ENCODE measurements at places on chromosomes 5 and 9. TPM values are rescaled to one million over a fixed set of nuclear protein-coding genes. Genes with fewer than 3 reads are reported as not detected.

- no peak overlapping the region for H3K27ac ChIP-seq
- H3K27me3 ChIP-seq: no peaks in the 10 kb centered on the region
- H3K4me3 ChIP-seq: no peak overlapping the region
- no peak for DNase-seq
- H3K4me1 ChIP-seq: peaks cover 21% of the 10 kb centered on the region
Observed at GRCh38 chr9:35938474-35939356, 19.2 kb downstream of the OR2S2 start.

DNA sequence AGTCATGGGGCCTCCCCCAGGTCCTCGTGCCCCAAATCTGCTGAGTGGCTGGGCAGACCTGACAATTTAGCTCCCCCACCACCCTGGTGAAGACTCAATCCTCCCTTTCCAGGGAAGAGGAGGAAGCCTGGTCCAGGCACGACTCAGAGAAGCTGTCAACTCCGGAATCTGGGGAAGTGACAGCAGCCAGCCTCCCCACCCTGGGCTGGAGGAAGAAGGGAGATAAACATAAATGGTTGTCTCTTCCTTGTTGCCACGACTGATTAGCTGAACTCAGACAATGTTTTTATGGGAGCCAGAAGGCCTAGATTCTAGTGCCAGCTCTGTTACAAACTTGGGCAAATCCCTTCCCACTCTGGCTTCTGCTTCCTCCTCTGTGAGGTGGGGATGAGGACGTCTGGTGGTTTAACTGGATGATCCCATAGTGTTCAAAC is 15.4 kb downstream of the CCDC69 start:
- H3K4me3 ChIP-seq: no peak overlapping the region
- H3K4me1 ChIP-seq: peaks cover 45% of the 10 kb centered on the region
- no peaks in the 10 kb centered on the region for H3K27me3 ChIP-seq
- H3K36me3 ChIP-seq: peaks cover 20% of the 10 kb centered on the region
- H3K27ac ChIP-seq: peak overlapping the region; percentile 73

DNA sequence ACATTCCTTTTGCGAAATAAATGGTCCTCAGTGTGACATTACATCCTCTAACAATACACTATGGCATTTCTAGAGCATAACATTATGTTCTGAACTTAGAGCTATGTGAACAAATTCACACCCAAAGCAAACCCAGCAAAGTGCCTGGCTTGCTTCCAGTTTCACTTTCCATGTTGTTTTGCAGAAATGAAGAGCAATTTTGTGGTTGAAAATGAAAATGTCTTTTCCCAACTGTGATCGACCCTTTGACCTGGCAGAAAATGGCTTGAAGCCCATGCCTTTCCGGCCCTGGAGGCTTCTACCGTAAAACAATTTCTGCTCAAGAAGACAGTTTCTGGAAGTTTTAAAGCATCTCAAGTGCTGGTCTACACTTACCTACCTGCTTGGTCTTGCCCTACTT is 344.7 kb upstream of the RGMB start:
- H3K36me3 ChIP-seq: no peaks in the 10 kb centered on the region
- no peak overlapping the region for H3K4me3 ChIP-seq
- H3K4me1 ChIP-seq: peaks cover 6% of the 10 kb centered on the region
- H3K27me3 ChIP-seq: peaks cover 6% of the 10 kb centered on the region

- DNase-seq: no peak
- no peak overlapping the region for H3K27ac ChIP-seq
- no peaks in the 10 kb centered on the region for H3K36me3 ChIP-seq
- H3K4me1 ChIP-seq: peaks cover 6% of the 10 kb centered on the region
Observed at GRCh38 chr5:98432378-98432777, 341.1 kb upstream of the RGMB start.

CSNK1G3 gene
- total RNA-seq: 40.0 TPM

DNA sequence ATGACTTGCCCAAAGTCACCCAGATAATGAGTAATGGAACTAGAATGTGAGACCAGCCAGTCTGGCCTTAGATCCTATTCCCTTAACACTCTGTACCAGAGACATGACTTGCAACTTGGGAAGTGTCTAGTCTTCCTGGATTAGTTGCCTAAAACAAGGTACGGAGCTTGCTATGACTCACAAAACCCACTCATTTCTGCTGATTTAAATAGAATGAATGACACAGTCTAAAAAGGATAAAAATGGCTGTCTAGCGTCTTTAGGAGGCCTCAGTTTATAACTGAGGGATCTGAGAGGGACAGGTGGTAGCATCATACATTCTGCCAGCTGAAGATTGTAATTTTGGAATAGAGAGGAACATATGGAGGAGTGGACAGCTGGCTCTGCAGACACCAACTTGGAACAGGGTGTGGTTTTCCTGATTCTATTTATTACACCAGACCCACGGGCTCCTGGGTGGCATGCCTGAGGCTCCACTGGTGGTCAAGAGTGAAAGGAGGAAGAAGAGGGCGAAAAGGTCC is 62.7 kb downstream of the ABLIM3 start:
- H3K36me3 ChIP-seq: no peaks in the 10 kb centered on the region
- no peak for DNase-seq
- H3K4me3 ChIP-seq: no peak overlapping the region
- no peaks in the 10 kb centered on the region for H3K4me1 ChIP-seq

DNA sequence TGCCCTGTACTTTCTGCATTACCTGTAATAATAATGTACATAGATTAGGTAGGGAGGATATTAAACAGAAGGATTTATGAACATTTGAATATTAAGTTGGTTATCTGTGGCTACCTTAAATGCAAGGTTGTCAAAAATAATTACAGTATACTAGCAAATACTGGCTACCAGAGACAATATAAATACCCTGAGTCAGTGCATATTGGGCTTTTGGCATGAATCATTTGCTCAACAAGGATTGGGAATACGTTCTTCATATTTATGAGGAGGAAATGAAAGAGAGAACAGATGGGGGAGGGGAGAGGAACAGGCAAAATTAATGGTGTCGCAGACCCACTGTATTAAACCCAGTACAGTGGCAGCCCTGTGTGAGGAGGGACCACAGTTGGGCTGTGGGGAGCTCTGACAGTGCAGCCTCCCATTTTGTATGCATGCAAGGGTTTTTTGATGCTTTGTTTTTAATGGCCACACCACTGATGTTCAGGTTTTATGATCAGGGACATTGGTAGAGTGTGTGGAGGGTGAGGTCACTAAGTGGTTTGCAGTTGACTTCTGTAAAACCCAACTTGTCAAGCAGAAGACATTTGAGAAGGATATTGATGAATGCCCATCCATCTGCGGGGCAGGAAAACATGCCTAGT is 56.9 kb downstream of the MVB12B start:
- no peak overlapping the region for H3K4me3 ChIP-seq
- no peak for DNase-seq
- H3K36me3 ChIP-seq: no peaks in the 10 kb centered on the region
- peaks cover 7% of the 10 kb centered on the region for H3K27me3 ChIP-seq

DNA sequence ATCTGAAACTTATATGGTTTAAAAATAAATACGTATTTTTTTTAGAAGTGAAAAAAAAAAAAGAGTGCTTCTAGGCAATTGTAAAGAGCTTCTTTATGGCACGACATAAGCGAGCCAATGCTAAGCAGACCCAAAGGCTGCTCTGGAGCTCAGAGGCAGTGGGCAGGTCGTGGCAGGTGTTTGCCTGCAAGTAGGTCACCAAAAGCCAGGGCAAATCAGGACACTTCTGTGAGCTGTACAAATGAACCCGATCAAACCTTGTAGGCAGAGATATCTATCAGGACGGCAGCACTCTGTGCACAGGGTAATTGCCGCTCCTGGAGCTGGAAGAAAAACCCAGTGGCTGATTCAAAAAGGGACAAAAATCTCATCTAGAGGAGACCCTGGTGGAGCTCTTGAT is 75.9 kb downstream of the IRX2 start:
- no peaks in the 10 kb centered on the region for H3K27me3 ChIP-seq
- no peaks in the 10 kb centered on the region for H3K4me1 ChIP-seq
- H3K36me3 ChIP-seq: no peaks in the 10 kb centered on the region
- H3K27ac ChIP-seq: no peak overlapping the region
- no peak overlapping the region for H3K4me3 ChIP-seq
- no peak for DNase-seq

DNA sequence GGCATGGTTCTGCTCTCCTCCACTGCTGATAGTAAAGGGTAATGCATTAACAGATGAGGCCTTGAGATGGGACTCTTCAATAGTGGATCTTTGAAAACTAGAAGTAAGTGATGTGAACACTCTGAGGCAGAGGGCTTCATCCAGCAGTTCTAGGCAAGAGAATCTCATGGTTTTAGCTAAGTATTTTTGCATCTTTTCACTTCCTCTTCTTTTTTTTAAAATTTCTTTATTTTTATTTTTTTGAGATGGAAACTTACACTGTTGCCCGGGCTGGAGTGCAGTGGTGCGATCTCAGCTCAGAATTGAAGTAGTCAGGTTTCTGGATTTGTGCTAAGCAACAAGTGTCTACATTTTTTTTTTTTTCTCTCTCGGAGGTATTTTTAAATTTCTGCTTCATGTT is 101.9 kb downstream of the MTRR start:
- no peaks in the 10 kb centered on the region for H3K36me3 ChIP-seq
- H3K27ac ChIP-seq: no peak overlapping the region
- no peak for DNase-seq
- H3K27me3 ChIP-seq: no peaks in the 10 kb centered on the region
- no peak overlapping the region for H3K4me3 ChIP-seq
- H3K4me1 ChIP-seq: no peaks in the 10 kb centered on the region

- H3K27ac ChIP-seq: no peak overlapping the region
- H3K4me1 ChIP-seq: peaks cover 8% of the 10 kb centered on the region
- peaks cover 18% of the 10 kb centered on the region for H3K36me3 ChIP-seq
- no peak overlapping the region for H3K4me3 ChIP-seq
Observed at GRCh38 chr9:132602207-132602606, 19.8 kb downstream of the BARHL1 start.

DNA sequence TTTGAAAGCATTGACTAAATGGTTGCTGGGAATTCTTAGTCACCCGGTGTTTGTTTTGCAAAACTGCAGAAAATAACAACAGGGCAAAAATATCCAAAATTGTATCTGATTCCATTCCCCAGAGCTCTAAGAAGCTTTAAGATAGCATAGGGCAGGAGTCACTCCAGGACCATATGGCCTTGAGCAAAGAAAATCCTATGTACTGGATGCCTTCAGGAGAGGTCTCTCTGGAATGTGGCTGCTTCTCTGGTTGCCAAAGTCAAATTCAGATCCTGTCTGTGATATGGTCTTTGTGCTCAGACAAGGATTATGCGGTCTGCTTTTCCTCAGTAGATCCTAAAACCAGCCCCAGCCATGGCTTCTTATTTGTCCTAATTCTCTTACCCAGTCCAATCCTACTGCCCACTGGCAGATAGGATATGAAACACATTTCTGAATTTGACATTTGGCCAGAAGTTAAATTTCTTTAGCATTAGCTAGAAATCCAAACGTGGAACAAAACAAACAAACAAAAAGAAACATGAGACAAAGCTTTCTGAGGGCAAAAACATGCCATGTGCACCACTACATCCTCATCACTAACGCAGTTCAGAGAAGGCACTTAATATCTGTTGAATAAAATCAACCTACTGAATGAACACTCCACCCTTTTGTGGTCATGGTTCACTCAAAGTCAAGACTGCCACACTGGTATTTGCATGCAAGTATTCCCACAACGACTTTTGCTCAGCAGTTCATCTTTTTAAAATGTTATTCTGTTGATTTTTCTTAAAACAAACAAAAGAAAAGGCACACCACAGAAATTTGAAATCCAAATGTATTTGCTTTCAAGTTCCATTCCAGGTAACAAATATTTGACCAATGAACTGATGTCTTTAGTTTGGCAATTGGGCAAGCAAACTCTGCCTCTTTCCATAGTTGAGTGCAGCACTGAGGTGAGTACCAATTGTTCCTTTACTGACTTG is 165.7 kb downstream of the TRPM6 start:
- H3K36me3 ChIP-seq: no peaks in the 10 kb centered on the region
- no peak overlapping the region for H3K27ac ChIP-seq
- no peak for DNase-seq
- peaks cover 2% of the 10 kb centered on the region for H3K27me3 ChIP-seq

IFNA2 gene
- total RNA-seq: not detected

DNA sequence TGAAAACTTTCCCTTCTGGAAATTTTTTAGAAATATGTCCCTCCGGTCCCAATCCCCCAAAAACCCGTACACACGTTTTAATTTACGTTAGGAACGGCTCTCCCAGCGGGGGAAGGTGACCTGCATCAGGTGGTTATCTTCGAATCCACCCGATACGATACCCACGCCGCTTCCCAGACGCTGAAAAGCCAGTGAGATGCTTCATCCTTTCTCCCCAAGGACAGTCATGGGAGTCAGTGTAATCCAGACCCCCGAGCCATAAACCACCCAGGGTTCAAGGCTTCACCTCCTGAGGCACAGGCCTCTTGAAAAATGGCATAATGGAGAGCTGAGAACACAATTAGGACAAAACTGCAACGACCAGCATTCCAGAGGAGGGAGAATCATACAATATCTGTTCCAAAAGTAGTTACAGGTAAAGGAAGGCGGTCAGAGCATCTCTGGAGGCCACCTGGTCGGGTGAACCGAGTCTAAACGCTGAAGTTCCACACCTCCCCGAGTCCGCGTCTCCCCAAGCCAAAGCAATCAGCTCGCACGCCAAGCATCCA is 857 bp downstream of the FAM169A start:
- peak overlapping the region; percentile 64 for H3K27ac ChIP-seq
- H3K27me3 ChIP-seq: peaks cover 24% of the 10 kb centered on the region
- H3K36me3 ChIP-seq: no peaks in the 10 kb centered on the region
- H3K4me3 ChIP-seq: peak overlapping the region; percentile 81
- peaks cover 3% of the 10 kb centered on the region for H3K4me1 ChIP-seq

FREM1 gene
- not detected for total RNA-seq

LEAP2 gene
- 6.0 TPM for total RNA-seq

GRCh38 chr5:59544573-59544972 is 349.0 kb downstream of the PDE4D start:
- no peak for DNase-seq
- H3K4me3 ChIP-seq: no peak overlapping the region

DNA sequence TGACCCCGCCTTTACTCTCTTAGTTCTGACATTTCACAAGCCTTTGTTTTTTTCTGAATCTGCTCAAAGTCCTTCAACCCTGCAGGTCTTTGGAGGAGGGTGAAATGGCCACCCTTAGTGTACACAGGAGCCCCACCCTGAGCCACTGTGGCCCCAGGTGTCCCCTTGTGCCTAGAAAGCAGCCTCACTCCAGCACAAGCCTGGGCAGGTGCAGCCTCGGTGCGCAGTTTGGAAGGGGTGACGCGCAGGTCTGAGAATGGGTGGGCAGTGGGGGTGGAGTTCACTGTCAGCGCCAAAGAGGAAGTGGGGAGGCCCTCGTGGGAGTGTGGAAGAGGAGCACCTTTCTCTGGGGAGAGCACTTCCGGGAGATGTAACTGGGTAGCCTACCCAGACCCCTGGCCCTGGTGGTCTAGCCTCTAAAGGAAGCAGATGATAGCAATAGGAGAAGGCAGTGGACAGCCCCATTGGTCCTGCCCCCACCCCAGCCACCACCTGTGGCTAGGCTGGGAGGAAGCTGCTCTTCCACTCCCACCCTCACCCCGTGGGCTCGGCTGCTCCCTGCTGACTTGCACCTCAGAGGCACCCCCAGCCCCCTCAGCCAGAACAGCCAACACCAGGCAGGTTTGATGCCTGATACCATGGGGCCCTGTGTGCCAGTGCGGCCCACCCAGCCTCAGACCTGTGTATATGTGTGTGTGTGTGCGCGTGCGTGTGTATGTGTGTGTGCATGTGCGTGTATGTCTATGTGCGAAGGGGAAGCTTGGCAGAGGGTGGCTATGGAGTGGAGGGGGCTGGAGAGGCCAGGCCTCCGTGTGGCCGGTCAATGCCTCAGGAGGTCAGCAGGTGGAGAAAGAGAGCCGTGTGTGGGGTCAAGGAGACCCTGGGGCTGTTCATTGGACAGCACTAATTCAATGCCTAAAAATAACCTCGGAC is 16.8 kb upstream of the DAB2IP start:
- H3K27ac ChIP-seq: no peak overlapping the region
- DNase-seq: no peak
- H3K27me3 ChIP-seq: peaks cover 7% of the 10 kb centered on the region

FBXL7 gene
- not detected for total RNA-seq
